ENCODE measurements at places on chromosomes 3 and 15.

DNA sequence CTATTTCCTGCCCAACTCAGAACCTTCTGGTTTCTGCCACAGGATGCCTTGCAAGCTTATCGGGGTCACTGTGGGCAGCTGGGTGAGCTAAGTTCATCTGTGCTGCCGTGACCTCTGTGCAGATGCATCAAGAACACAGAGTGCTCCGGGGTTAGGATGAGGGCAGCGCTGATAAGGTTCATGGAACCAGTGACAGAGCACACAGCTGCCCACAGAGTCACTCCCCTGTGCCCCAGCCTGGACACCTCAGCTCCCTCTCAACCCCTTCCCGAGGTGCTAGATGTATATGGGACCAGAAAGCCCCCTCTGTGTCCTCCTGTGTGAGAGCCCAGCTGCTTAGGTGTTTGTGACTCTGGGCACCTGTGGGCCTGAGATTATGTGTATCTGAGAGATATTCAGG lies 15.8 kb upstream of the ALAS1 start:
- DNase-seq: no peak

GRCh38 chr3:13850161-13850945 lies 29.5 kb downstream of the WNT7A start:
- peak; percentile 94 for DNase-seq

- no peak for DNase-seq
Observed at GRCh38 chr3:122012821-122013220, 9.2 kb downstream of the ILDR1 start.

DNA sequence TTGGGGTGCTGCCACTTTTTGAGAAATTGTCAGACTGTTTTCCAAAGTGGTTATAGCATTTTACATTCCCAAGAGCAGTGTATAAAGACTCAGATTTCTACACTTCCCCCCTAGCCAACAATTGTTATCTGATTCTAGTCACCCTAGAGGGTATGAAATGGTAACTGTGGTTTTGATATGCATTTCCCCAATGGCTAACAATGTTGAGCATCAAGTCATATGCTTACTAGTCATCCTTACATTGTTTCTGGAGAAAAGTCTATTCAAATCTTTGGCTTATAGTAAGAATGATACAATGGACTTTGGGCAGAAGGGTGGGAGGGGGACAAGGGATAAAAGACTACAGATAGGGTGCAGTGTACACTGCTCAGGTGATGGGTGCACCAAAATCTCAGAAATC lies 73.3 kb downstream of the CSNK1G1 start:
- no peak for DNase-seq

DNA sequence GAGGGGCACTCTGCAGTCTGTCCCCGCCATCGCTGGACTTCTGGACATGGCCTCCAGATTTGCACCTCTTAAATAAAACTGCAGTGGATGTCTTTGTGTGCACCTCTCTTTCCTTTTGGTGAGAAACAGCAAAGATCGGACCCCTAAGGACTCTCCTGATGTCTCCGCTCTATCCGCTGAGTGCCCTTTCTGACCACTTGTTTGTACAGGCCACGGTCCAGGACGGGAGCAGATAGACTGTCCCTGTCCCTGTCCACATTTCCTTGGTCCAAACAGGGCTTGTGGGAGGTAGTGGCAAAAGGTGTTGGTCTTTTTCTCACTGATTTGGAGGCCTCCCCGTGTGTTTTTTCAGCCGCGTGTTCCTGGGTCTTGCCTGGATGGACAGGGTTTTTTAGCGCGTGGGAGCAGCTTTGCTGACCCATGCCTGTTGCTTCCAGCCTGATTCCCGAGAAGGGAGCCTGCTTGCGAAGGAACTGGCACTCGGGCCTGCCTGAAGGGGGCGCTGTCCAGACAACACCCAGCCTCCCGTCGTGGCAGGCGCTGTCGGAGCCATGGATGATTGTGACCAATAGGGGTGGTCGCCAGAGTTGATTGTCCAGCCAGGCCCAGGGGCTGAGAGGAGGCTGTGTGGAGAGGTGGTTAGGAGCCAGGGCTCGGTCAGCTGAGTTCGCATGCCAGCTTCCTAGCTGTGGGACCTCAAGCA lies 13.2 kb upstream of the STAB1 start:
- no peak for DNase-seq

- DNase-seq: no peak
Observed at GRCh38 chr3:197468866-197469382, 86.8 kb downstream of the BDH1 start.

DNA sequence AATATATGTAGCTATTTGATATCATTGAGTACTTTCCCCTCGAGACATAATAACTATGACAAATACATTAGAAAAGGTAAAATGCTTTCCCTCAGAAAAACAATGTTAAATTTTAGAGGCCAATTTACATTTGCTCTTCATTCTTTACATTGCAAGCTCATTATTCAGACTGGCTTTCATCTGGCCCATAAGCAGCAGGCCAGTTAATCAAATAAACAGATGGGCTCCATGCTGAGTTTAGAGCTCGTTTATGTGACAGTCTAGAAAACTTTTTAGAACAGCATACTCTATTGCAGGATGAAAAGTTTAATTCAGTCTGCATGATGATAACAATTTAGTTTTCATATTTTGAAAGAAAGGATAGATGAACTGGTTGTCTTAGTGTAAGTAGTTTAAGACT lies 150.6 kb downstream of the DUT start:
- no peak for DNase-seq

GRCh38 chr15:95017666-95018328 lies 786.4 kb downstream of the MCTP2 start:
- DNase-seq: peak; percentile 39

DNA sequence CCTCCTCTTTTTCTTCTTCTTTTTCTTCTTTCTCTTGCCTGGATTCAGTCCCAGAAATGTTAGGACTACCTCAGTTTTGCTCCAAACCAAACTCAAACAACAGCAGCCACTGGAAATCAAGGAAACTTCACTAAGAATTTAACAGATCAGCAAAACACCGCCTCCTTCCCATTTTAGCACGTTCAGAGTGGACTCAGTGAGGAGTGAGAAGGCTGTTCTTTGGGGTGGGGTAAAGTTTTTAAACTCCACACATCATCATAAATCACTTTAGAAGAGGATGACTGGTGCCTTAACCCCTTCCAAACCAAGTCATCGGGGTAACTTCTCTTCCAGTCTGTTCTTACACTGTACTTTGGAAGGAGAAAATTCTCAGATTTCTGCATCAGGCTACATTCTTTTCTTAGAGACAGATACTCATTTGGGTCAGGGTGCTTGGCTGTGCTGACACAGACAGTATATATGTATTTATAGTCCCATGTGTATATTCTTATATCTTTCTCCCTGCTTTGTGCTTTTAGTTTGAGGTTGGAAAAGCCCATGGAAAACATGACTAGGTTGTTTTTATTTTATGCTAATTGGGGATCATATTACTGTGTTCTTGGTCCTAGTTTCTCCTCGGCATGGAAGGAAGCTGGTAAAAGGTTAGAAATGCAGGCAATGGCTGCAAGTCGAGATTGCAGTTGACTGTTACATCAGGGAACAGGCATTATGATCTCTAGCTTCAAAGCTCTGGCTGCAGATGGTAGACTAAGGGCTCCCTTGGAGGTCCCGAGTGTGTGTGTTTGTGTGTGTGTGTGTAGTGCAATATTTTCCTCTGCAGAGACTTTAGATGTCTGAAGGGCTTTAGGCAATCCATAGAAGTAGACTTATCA lies at the start of gene CCDC80:
CCDC80 (minus strand) TSS at position 214 of the 872 bp plus-strand sequence. CDS start 1,238 bp downstream, outside the sequence.
- peak; percentile 88 for DNase-seq

GRCh38 chr15:47817969-47818548 lies 100.8 kb downstream of the SEMA6D start:
- no peak for DNase-seq

- no peak for DNase-seq
Observed at GRCh38 chr3:75136100-75136897, 521.8 kb upstream of the CNTN3 start.

DNA sequence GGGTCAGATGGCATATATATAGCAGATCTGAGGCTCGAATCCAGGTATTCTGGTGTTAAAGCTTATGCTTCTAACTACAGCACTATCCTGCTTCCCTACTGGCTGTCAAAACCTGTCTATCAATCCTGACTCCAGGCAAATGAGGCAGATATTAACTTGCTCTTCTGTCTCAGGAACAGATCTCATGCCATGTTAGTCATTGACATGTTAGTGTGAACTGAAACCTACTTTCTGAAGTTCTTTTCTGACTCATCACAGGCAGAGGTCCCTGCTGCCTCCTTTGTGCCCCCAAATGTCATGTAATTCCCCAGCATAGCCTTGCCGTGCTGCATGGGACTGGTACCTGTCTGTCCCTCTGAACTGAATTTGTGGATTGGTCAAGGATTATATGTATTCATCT lies 125.0 kb upstream of the SMAD3 start:
- DNase-seq: peak; percentile 87

DNA sequence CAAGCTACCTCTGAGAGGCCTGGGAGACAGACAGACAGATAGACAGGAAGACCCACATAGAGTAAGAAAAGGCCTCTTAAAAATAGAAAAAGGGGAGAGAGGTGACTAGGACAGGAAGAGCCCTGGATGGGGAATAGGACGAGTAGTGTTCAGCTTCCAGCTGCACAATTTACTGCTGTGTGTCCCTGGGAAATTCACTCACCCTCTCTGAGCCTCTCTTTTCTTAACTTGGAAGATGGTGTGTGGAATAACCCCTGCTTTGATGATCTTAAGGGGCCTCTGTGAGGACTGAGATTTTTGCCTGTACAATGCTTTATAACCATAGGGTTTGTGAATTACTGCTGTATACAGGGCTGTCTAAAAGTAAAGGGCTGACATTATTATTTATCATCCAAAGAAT lies 37.5 kb downstream of the FEM1B start:
- no peak for DNase-seq

GRCh38 chr3:183586477-183586876 lies 31.0 kb upstream of the KLHL6 start:
- DNase-seq: no peak

GRCh38 chr3:197408177-197408957 lies 110.0 kb upstream of the DLG1 start:
- DNase-seq: no peak

GRCh38 chr3:141901914-141902313 lies 25.5 kb downstream of the ATP1B3 start:
- DNase-seq: no peak

GRCh38 chr15:100731267-100732152 lies 129.1 kb downstream of the ASB7 start:
- DNase-seq: peak; percentile 41

- DNase-seq: no peak
Observed at GRCh38 chr3:19190602-19191001, 42.3 kb downstream of the KCNH8 start.

DNA sequence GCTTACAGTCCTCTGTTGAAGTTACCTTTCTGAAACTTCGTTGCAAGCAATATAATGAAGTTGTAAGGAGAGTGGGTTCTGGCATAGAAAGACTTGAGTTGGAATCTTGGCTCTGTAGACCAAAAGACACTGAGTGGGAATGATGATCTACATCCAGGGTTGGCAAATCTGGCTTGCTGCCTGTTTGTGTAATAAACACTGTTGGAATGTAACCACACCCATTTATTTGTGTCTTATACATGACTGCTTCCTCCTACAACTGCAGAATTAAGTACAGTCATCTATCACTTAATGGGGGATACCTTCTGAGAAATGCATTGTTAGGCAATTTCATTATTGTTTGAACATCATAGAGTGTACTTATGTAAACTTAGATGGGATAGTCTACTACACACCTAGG lies 178.4 kb upstream of the SUCLG2 start:
- DNase-seq: peak; percentile 17

- DNase-seq: no peak
Observed at GRCh38 chr3:9951598-9951961, 628 bp downstream of the PRRT3 start.

DNA sequence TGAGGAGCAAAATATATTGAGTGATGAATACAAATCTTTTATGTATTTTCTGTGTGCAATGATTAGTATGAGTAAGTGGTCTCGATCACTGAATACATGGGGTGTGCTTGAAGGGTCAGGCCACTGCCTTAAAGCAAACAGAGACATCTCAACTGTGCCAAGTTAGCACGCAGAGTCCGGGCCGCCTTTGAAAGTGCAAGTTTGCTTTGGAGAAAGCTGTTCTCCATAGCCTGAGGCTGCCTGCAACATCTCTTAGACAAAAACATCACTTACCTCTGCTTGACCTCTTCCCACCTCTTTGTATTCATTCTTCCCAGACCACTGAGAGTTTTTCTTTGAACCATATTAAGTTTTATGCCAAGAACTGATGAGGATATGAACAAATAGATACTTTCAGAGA lies 267.0 kb downstream of the ZBTB20 start:
- no peak for DNase-seq

DNA sequence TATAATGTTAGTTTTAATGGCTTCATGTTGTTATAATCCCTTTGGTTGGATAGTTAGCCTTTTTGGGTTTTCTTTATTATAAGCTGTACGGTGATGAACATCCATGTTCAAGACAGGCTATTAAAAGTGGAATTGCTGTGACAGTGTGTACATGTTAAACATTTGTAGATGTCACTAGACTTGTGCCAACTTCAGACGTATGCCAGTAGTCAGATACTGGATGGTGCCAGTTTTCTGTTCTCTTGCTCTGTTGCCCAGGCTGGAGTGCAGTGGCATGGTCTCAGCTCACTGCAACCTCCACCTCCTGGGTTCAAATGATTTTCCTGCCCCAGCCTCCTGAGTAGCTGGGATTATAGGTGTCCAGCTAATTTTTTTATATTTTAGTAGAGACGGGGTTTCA lies 54.1 kb downstream of the MGA start:
- DNase-seq: no peak

- no peak for DNase-seq
Observed at GRCh38 chr3:103055021-103055520, 620.3 kb downstream of the ZPLD1 start.

- DNase-seq: peak; percentile 87
Observed at GRCh38 chr3:15557511-15557946, 36.0 kb upstream of the COLQ start.

DNA sequence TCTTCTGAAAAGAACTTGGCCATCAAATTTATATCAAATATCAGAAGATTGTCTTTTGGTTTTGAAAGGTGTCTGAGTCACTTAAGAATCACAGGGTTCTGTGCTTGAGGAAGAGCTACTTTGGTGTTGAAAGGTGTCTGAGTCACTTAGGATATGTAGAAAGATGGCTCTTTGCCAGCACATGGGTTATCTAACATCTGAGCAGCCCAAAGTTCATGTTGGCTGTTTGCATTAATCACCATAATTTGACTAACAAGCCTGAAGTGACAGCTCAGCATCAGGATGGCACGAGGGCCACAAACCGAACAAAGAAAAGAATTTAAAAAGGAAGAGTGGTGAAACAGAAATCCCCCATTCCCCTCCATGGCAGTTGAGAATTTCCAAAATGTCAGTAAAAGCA lies 190.5 kb upstream of the CMC1 start:
- peak; percentile 98 for DNase-seq

GRCh38 chr3:107861904-107862303 lies 228.9 kb downstream of the CD47 start:
- DNase-seq: no peak

DNA sequence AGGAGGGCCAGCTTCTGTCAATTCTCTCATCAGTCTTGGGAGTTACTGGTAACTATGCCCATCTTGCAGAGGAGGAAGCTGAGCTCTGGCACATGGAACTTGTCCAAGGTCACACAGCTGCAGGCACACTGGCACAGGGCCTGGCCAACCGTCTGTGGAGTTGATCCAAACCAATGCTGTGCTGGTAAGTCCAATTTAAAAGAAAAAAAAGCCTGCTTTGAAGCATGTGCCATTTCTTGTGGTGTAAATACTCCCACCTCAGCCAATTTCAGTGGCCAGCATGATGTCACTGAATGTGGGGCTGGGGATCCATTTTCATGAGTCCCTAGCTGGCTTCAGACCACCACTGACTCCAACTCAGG lies 83.4 kb downstream of the CHSY1 start:
- DNase-seq: no peak

- peak; percentile 11 for DNase-seq
Observed at GRCh38 chr15:60695713-60696522, 217.0 kb upstream of the ICE2 start.

- DNase-seq: no peak
Observed at GRCh38 chr3:150635526-150635925, 32.4 kb downstream of the SELENOT start.
